ENCODE measurements at places on chromosomes 16 and 17. TPM values are rescaled to one million over a fixed set of nuclear protein-coding genes. Genes with fewer than 3 reads are reported as not detected.
A peak's percentile ranks its signal among the peaks of the same experiment; 100 is the strongest.

- DNase-seq, result no peak
These were observed 410.3 kb downstream of the CDH11 start for GRCh38 chr16:64711596-64711995.

GRCh38 chr16:57875347-57875746 lies 73.1 kb upstream of the KIFC3 start:
- DNase-seq, result no peak

DNA sequence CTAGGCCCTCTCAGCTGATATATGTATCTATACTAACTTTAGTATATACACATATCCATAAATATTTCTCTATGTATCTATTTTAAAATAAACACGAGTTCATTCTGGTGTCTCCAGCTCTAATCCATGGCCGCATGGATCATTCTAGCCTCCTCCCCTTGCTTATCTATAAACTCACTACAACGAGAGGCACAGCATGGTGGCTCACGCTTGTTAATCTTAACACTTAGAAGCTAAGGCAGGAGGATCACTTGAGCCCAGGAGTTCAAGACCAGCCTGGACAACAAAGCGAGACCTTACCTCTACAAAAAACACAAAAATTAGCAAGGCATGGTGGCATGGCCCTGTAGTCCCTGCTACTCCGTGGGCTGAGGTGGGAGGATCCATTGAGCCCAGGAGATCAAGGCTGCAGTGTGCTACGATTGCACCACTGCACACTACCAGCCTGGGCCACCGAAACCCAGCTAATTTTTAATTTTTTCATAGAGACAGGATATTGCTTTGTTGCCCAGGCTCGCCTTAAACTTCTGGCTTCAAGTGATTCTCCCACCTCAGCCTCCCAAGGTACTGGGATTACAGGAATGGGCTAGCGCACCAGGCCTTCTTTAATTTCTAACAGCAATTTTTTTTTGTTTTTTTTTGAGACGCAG lies 3.9 kb upstream of the ZNF207 start:
- DNase-seq, result no peak

- DNase-seq, result no peak
These were observed 6.8 kb downstream of the MFSD11 start for GRCh38 chr17:76744747-76745146.

GRCh38 chr16:72501739-72502593 lies 330.0 kb upstream of the PMFBP1 start:
- DNase-seq, result peak; percentile 23

- peak; percentile 15 for DNase-seq
These were observed 36.2 kb downstream of the RGS9 start for GRCh38 chr17:65173284-65173793.

Gene COPZ2
- 59.2 TPM for total RNA-seq

Gene USP10
- total RNA-seq, result 68.6 TPM

DNA sequence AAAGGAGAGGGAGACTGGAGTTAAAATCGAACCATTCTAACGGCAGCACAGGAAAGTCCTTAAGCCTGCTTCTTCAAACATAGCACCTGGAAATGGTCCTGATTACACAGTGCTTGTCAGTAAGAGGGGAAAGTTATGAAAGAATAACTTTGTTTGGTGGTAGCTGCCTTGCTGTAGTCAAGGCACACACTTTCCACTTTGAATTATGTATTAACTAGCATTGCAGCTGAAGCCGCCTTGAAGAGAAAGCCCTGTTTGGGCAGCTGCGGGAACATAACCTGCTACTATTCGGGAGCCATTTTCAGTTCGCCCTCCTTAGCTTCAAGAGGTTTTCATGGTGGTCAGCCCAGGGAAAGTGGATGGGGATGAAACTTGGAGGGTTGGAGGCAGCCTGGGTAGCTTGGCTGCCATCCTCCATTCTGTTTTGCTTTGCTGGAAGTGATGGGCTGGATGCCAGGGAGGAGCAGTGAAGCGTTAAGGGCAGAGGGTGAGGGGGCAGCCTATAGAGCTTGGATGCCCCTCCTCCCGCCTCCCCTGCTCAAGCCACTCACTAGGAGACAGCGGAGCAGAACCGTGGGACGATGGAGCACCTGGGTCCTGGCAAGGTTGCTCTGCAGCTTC lies 5.3 kb upstream of the HAS3 start:
- no peak for DNase-seq

Gene WFIKKN2
- 0.32 TPM for total RNA-seq

DNA sequence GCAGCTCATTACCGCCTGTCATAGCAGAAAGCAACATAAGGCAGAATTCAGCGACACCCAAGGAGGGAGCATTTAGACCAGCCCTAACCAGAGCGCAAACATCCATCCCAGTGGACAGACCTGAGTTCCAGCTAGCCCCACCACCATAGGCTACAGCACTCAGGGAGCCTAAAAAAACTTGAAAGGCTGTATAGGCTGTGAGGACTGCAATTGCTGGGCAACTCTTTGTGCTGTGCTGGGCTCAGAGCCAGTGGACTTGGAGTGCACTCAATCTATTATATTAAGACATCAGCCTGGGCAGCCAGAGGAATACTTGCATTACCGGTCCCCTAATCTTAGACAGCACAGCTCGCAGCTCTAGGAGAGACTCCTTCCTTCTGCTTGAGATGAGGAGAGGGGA lies 207.3 kb downstream of the KIF2B start:
- no peak for DNase-seq

- no peak for DNase-seq
These were observed 10.1 kb downstream of the TBC1D26 start for GRCh38 chr17:15742051-15742795.

DNA sequence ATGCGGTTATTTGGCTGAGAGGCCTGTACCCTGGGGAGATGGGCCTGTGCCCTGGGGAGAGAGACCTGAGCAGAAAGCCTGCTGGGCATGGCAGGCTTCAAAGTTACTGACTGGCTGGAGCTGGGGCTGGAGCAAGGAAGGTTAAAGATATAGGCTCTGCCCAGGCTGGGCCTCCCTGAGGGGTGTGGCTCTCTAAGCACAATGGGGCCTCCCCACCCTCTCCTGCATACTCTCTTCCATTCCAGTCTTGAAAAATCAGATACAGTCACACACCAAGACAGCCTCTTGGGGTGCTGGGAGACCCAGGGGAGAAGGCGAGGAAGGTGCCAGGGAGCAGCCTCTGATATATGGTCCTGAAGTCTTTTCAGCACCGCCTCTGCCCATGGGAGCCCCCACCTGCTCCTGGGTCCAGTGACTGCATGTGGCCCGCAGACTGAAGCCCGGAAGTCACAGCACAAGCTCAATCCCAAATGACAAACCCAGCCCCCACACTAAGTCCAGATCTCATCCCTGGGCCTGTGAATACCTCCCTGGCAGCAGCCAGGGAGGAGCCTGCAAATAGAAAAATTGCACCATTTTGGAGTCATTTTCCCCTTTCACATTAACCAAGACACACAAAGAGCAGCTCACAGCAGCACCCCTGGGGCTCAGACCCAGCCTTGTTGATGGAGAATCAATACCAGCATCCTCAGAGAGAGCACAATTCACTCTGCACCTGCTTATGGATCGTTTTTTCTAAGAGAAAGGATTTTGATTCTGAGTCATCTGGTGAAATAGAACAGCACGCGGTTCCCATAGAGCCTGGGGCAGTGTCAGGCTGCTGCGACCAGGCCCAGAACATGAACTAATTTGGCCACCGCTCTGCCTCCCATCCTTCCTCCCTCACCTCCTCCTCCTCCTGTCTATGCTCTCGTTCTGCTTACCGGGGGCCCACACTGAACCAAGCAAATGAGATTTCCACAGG lies 25.6 kb upstream of the CACNG1 start:
- no peak for DNase-seq

Gene MYO15B
- total RNA-seq, result 37.2 TPM

DNA sequence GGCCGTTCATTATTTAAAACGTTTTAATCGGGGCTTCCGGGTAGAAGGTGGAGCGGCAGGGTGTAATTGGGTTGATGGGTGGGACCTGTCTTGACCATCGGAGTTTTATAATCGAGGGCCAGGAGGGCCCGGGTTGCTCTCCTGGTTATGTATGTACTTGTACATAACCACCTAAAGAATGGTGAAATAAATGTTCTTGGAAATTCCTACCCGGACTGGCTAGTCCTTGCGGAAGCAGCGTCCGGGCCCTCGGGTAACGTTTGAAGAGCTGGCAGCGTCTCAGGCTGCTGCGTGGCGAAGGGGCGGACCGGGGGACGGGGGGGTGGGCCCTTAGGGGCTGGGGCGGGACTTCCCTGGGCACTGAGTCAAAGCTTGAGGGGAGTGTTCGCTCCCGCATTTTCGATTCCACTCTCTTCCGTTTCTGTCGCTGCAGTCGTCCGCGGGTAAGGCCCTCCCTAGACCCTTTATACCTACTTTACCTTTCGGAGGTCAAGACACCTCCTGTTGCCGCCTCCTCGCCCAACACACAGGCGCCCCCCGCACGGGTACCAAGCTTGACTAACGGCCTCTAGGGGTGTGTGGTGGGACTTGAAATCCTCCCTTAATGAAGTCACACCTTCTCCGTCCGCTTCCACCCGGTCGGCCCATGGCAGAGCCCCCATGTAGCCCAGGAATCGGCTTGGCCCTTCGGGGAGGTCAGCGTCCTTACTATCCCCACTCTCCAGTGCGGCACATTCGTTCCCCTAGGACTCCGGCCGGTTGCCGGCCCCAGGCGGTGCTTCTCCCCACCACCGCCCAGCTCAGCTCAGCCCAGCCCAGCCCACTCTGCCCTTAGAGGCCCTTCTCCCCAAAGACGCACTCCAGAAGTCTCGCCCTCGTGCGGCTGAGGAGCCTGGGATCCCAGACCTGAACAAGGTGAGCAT lies at the start of gene TMEM106A:
Gene TMEM106A (plus strand): TSS at position 396 of the 923 bp plus-strand sequence. CDS start 1,167 bp downstream, outside the sequence.
- DNase-seq, result peak; percentile 81

GRCh38 chr16:64312980-64313379 lies 808.9 kb downstream of the CDH11 start:
- no peak for DNase-seq

- peak; percentile 17 for DNase-seq
These were observed at the start of gene LRRC75A for GRCh38 chr17:16491703-16492612. LRRC75A (minus strand) TSS chr17:16492193; CDS start chr17:16491990, 203 bp downstream.

GRCh38 chr17:39746145-39746461 lies 8.4 kb downstream of the GRB7 start:
- DNase-seq, result no peak

Gene RCVRN
- total RNA-seq, result 0.45 TPM

DNA sequence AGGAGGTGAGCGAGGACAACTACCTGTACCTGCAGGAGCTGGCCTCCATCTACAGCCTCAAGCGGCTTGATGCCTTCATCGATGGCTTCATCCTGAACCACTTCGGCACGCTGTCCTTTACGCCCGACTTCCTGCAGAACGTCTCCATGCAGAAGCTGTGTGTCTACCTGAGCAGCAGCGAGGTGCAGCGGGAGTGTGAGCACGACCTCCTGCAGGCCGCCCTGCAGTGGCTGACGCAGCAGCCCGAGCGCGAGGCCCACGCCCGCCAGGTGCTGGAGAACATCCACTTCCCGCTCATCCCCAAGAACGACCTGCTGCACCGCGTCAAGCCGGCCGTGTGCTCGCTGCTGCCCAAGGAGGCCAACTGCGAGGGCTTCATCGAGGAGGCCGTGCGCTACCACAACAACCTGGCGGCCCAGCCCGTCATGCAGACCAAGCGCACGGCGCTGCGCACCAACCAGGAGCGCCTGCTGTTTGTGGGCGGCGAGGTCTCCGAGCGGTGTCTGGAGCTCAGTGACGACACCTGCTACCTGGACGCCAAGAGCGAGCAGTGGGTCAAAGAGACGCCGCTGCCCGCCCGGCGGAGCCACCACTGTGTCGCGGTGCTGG lies 9.0 kb downstream of the KLHL36 start:
- DNase-seq, result no peak

Gene ADAP2
- total RNA-seq, result 11.6 TPM

GRCh38 chr16:71555230-71555891 lies 21.5 kb downstream of the TAT start:
- no peak for DNase-seq

GRCh38 chr16:30721606-30722005 lies 22.6 kb downstream of the SRCAP start:
- DNase-seq, result no peak

- DNase-seq, result no peak
These were observed 74.1 kb downstream of the KLHDC4 start for GRCh38 chr16:87691686-87692079.

Gene WIPF2
- 8.1 TPM for total RNA-seq

GRCh38 chr17:36856222-36856621 lies 81.1 kb upstream of the LHX1 start:
- no peak for DNase-seq

GRCh38 chr17:28901866-28902818 lies 737 bp downstream of the DHRS13 start:
- peak; percentile 52 for DNase-seq

DNA sequence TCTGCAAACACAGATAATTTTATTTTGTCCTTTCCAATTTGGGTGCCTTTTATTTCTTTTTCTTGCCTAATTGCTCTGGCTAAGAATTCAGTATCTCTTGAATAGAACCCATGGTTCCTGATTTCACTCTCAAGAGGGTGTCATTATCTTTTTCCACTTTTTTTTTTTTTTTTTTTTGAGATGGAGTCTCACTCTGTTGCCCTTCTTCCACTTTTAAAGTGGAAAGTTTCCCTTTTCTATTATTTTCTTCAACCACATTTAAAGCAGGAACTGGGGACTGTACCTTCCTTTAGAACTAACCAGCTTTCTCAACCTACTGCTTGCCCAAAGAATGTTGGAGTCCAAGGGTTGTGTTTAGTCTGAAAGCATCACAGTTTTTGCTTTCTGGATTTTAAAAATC lies 31.1 kb downstream of the SLFN11 start:
- no peak for DNase-seq

Gene CCDC57
- 11.9 TPM for total RNA-seq

DNA sequence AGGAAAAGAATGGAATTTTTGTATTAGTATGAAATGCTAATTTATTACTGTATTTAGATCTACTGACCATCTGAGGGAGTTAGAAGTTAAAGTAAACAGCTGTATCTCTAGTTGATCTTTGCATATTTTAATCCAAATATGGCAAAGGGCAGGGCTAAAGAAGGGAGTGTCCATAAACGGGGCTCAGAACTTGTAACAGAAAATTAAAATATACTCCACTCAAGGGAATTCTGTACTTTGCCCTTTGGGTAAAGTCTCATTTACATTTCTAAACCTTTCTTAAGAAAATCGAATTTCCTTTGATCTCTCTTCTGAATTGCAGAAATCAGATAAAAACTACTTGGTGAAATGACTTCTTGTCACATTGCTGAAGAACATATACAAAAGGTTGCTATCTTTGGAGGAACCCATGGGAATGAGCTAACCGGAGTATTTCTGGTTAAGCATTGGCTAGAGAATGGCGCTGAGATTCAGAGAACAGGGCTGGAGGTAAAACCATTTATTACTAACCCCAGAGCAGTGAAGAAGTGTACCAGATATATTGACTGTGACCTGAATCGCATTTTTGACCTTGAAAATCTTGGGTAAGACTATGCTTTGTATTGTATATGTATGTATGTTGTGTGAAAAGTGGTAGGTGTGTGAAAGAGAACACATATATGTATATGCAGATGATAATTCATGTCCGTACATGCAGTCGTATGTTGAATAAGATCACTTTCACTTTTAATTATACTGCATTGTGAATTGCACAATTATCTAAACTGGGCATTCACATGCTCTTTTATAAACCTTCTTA lies at the start of gene ASPA:
Gene ASPA (plus strand): TSS at position 186 of the 799 bp plus-strand sequence. CDS start 163 bp downstream, at position 349.
- no peak for DNase-seq

Measured in heart right ventricle (tissue), 16 donors.